Umbilical cord (tissue), 2 donors: ENCODE measurements at places on chromosomes 11 and 22. TPM values are rescaled to one million over a fixed set of nuclear protein-coding genes. Genes with fewer than 3 reads are reported as not detected.

TRIM22 gene
- 67.7 TPM for total RNA-seq

APOBEC3C gene
- 4.6 TPM for total RNA-seq

SSTR3 gene
- total RNA-seq = 1.7 TPM

TBCEL gene
- total RNA-seq = 44.3 TPM

C22orf31 gene
- total RNA-seq = not detected

RAG2 gene
- 0.72 TPM for total RNA-seq

- DNase-seq = no peak
Measured at GRCh38 chr11:122430490-122430889, 225.0 kb upstream of the UBASH3B start.

DNA sequence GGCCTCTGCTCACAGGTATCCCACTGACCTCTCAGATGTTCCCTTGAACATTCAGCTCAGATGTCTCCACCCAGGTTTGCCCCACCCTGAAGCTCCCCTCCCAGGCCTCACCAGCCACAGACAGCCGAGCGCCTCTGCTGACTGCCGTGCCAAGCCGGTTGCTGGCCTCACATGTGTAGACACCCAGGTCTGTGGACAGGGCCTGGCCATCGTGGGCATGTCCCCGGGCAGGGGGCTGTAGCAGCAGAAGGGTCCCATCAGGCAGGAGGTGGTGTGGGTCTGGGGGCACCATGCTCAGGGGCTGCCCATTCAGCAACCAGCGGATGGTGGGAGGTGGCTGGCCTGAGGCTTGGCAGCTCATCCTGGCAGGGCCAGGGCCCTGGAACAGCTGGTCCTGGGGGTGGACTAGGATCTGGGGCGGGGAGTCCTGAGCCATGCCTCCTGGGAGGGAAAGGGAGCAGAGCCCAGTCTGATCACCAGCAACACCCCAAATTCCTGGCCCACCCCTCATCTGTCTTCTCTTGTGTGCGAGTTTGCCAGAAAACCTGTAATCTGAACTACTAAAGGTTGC lies 759 bp downstream of the ROBO4 start:
- DNase-seq = no peak

- no peak for DNase-seq
Measured at GRCh38 chr11:117625237-117625636, 171.8 kb downstream of the DSCAML1 start.

GRCh38 chr11:3932698-3933097 lies 77.2 kb downstream of the STIM1 start:
- no peak for DNase-seq

DNA sequence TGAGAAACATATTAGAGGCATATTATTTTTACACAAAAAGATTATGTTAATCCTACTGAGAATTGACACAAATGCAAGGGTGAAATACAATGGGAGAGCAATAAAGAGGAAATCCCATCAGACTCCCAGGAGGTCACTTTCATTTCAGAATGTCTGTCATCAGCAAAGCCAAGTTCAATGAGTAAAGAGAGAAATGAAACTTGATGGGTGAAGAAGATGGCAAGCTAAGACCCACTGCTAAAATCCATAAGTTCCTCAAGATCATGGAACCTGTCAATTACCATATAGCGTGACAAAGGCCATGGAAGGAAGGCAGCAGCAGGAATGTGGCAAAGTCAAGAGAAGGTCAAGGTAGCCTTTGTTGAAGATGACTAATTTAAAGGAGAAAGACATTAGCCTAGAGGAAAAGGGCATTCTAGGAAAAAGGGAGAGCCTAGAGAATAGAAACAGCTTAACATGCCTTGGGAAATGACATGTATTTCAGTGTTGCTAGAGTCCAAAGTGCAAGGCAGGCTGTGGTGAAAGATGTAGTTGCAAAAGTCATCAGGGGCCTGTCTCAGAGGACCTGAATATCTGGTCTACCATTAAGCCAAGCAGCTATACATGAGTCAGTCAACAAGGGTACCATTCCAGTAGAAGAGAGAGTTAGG lies 43.1 kb downstream of the FAM168A start:
- no peak for DNase-seq

DNA sequence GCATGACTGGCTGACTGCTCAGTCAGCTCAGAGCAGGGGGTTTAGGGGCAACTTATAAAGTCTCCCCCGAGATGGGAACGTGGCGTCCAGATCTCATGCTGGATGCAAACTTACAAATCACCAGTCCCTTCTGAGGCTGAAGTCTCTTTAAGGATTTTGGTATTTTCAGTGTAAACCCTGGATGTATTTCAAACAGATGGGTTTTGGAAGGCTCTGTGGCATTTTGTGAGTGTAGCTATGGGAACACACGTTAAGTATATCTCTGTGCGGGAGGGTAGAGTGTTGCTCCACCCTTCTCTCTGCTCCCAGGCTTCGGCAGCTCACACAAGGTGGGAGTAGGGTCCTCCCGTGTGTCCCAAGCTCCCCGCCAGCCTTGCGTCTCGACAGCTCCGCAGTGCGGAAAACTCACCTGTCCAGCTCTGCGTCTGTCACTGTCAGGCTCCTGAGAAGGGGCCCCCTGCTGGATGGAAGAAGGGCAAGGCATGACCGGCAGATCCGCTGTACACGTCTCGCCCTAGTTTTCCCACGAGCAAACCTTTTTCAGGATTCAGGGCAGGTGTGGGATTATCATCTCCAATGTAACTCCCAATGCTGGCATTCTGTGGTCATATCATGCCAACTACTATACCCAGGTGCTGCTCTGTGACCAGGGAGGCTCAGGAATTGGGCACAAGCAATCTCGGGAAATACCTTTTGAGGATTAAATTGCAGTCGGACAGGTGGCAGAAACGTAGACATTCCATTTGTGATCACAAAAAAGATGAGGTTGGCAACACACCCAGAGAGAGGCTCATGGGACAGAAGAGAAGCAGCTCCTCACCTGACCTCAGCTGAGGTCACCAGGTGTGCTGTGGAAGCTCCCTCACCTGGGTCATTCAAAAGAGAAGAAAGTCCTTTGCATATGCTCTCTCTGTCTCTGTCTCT lies 313.9 kb upstream of the B3GAT1 start:
- DNase-seq = peak; percentile 71

- no peak for DNase-seq
Measured at GRCh38 chr11:20046416-20046815, 113.9 kb downstream of the DBX1 start.

DNA sequence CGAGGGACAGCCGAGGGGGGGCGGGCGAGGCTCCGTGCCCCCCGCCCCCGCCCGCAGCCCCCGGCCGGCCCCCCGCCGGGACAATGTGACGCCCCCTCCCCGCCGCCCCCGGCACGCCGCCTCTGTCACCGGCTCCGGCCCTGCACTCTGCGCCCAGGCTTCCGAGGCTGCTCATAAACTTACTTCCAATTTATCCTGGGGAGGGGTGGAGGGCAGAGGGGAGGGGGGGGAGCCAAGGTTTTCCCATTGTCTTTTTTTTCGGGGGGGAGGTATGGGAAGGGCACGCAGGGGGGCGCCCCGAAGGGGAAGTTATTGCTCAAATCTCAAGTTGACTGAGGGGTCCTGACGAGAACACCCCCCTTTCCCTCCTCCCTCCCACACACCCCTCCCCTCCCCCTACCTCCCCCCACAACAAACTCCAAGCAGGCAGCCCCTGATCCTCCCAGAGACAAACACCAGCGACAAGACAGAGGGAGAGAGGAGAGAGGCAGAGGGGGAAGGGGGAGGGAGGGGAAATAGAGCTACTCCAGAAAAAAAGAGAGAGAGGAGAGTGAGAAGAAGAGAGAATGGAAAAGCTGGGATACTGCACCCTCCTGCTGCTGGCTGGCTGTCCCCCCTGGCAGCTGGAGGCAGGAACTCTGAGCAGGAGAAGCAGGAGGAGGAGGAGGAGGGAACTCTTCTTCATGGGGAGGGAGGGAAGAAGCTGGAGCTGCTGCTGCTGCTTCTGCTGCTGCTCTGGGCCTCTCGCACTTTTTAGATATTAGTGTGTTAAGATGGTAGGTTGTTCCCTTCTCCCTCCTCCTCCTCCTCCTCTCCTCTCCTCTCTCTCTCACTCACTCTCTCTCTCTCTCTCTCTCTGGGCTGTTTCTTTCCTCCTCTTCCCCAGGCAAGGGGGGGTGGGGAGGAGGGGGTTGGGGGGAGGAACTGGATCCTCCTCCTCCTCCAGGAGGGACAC lies 631 bp downstream of the PHF21A start:
- DNase-seq = peak; percentile 95

DNA sequence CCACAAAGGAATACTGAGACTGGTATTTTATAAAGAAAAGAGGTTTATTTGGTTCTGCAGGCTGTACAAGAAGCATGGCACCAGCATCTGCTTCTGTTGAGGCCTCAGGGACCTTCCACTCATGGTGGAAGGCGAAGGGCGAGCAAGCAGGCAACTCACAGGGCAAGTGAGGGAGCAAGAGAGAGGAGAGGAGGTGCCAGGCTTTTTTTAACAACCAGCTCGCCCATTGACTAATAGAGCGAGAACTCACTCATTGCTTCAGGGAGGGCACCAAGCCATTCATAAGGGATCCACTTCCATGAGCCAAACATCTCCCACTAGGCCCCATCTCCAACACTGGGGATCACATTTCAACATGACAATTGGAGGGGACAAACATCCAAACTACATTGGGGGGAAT lies 1.2 kb downstream of the PTS start:
- no peak for DNase-seq

DNA sequence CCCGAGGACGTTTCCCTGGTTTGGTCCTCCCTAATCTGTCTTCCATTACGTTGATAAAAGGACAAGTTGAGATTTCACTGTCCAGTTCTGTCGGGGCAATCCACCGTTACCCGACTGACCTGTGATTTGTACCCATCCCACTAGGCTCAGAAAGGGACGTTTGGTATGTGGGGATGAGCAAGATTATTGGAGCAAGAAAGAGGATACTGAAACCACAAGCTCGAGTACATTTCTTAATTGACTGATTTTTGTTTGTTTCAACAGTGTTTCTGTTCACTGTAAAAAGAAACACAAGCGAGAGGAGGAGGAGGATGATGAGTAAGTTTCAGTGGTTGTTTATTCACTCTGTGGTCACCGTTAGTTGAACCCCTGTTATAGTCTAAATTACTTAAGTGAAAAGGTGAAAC lies 969 bp downstream of the CCDC117 start:
- no peak for DNase-seq

- DNase-seq = no peak
Measured at GRCh38 chr11:47641600-47642098, 710 bp downstream of the MTCH2 start.

GRCh38 chr22:44909241-44909640 lies 100.6 kb downstream of the PHF21B start:
- DNase-seq = no peak

DNA sequence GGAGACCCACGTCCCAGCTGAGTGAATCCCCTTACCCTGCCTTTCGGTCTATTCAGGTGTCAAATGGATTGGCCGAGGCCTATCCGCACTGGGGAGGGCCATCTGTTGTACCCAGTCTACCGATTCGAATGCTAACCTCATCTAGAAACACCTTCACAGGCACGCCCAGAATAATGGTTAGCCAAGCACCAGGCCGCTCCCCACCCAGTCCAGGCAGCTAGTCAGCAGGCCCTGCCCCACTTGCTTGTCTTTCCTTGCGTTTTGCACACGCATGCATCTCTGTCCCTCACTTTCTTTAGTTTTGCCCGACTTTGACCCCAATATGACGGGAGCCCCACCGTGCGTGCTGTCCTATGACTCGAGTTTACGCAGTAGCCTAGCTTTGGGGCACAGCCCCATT lies 31.7 kb downstream of the PARVB start:
- no peak for DNase-seq

DNA sequence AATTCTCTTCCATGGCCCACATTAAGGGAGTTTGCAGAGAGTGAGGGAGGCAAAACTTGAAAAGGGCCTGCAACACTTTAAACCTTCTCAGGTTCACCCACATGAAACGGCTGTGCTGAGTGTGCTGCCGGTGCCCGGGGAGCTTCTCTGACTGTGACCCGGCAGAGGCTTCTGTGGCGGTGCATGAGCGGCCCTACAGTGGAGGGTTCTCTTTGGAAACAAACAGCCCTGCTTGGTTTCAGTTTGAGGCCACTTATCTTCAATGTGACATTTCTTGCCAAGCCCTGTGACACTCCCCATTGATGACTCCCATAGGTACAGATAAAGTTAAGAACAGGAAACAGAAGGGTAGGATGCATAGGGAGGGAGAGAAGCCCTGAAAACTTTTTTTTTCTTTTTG lies 31.8 kb downstream of the FAM118A start:
- DNase-seq = no peak

DNA sequence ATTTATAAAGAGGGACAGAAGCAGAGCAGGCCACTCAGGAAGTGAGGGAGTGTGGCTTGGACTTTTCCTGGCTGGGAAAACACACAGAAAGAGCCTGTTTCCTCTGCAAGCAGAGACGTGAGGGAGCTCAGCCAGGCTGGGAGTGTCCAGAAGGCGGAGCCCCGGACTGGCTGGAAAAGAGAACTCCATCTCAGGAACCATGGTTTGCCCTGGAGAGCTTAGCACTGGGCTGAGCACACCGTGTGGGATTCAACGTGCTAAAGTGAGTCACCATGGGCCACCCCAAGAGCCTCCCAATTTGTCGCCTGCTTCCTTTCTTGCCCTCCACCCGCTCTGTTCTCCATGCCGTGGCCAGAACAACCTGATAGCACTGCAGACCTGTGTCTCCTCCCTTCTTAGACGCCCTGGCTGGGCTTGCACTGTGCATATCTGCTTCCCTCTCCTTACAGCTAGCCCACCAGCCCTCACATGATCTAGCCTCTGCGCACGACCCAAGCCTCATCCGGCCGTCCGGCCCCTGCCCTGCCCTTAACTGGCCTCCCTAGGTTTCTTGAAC lies 51.8 kb downstream of the GALNT18 start:
- DNase-seq = peak; percentile 81

DNA sequence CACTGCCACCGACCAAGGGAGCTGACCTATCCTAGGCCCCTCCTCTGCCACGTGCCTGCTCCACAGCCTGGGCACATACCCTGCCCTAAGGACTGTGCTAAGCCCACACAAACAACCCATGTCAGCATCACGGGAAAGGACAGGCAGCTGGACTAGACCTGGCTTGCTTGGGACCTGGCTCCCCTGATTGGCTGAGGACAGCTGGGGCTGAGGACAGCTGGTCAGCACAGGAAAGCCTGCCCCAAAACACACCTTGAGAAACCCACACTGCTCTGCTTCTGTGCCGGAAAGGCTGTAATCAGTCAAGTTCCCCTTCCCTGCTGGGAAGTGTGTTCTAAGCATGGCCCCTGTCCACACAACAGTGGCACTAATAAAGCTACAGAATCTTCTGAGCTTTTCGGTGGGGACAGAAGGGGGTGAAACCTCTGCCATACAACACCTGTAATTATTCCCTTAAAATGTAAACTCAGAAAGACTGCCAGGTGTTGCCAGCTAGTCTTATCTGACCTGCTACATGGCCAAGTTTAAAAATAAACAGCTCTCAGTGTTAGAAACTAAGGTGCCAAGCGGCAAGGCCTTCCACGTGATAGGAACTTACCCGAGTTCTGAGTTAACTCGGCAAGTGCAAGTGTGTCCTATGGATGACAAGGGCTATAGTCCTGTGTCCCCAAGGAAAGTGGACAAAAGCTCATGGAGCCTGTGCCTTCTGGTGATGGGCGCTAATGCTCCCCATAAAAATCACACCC lies 35.7 kb upstream of the ARFGAP3 start:
- no peak for DNase-seq

- DNase-seq = no peak
Measured at GRCh38 chr11:64249563-64250414, 1.5 kb upstream of the PLCB3 start.
